ENCODE measurements at places on chromosomes 5 and 9.

- DNase-seq, result no peak
Observed at GRCh38 chr9:121354762-121355161, 15.3 kb downstream of the STOM start.

- no peak for DNase-seq
Observed at GRCh38 chr5:57931807-57932206, 449.2 kb upstream of the ACTBL2 start.

DNA sequence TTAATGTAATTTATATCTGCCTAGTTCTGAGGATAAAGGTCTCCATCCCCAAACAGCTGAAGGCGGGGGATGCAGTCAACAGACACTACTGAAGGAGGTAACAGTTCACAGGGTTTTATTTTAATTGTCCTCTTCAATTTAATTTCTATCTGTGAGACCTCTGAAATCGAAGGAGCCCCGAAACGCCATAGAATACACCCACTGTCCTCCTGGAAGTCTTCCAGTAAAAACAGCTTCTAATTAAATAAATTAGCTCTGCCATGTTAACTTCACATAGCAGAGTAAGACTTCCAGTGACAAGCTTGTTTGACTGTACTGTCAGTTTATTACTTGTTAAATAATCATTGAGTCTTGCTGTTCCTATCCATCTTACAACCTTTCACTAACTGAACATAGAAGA is 193.5 kb downstream of the SEC61B start:
- no peak for DNase-seq

- DNase-seq, result no peak
Observed at GRCh38 chr5:145990170-145990569, 53.8 kb downstream of the SH3RF2 start.

- DNase-seq, result no peak
Observed at GRCh38 chr9:132037458-132037857, 42.2 kb downstream of the MED27 start.

DNA sequence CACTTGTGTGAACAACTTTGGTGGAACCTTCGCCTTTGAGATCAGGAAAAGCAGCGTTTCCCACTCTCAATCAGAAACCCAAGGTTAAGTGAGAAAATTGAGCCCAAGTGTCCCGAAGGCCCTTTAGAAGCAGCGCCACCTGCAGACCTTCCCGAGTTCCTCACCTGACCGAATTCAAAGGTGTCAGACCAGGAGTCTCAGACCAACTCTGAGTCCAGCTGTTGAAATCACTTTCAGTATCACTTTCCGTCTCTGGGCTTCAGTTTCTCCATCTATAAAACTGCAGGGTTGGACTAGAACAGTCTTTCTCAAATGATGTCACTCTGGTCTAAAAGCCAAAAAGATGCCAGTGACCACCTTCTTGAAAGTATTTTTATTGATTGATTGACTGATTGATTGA is 31.7 kb upstream of the GRHPR start:
- no peak for DNase-seq

DNA sequence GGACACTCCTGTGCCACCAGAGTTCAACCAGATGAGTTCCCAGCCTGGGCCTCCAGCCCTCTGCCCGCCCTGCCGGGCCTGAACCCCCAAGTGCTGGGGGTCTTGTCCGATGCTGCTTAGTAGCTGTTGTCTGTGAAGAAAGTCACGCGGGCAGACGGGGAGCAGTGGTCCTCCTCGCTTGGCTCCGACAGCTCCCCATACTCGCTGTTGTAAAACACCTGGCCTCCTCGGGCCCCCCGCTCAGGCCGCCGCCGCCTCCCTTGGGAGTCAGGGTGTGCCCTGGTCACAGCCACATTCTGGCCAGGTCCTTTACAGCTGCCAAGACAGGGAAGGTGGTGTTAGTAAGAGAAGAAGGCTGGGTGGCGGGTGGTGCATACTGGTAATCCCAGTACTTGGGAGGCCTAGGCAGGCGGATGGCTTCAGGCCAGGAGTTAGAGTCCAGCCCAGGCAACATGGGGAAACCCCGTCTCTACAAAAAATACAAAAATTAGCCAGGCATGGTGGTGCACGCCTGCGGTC is 11.8 kb upstream of the SCGB3A1 start:
- DNase-seq, result no peak

- no peak for DNase-seq
Observed at GRCh38 chr5:134252671-134253070, 26.8 kb upstream of the PPP2CA start.

DNA sequence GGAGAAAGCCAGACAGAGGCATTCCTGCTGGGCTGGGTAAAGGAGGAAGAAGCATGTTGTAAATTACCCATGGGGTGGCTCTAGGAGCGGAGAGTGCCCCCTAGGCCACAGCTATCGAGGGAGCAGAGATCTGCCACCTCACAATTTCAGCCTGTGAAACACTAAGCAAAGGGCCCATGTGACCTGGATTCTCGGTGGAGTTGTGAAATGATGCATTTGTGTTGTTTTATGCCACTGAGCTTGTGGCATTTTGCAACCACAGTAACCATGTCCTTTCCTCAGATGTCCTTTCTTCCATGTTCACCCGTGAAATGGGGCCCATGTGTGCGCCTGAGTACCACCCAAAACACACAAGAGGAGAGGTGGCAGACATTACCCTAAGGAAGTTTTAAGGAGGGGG is 159.3 kb downstream of the SYK start:
- DNase-seq, result no peak

GRCh38 chr9:36609306-36609705 is 36.6 kb downstream of the MELK start:
- DNase-seq, result no peak

DNA sequence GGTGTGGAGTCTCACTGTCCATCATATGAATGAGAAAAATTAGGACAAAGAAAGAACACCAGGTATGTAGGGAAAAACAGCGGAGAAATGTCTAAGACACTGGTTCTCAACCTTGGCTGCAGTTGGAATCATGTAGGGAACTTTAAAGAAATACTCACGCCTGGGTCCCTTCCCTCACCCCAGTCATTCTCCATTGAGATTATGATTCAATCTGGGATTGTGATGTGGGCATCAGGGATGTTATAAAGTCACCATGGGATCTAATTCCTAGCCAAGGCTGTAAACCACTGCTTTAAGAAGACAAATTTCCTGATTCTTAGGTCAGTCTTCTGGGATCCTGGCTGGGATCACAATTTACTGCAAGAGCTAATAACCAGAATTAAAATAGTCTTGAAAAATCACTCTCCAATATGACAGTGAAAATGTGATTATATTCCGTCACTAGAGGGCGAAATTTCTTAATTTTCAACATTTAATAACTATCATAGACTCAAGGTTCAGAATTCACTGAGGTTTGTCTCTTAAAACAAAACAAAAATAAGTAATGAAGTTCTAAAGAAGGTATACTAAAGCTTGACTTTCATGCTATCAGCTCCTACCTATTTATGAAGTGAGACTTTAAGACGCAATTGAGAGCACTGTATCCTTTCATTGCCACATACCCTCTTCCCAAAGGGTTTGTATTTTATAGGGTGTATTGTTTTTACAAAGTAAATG is 60.5 kb downstream of the GLDC start:
- DNase-seq, result no peak

GRCh38 chr9:131487621-131488031 is 15.1 kb upstream of the POMT1 start:
- DNase-seq, result no peak

GRCh38 chr5:20323323-20323722 is 335.3 kb upstream of the CDH18 start:
- DNase-seq, result no peak

DNA sequence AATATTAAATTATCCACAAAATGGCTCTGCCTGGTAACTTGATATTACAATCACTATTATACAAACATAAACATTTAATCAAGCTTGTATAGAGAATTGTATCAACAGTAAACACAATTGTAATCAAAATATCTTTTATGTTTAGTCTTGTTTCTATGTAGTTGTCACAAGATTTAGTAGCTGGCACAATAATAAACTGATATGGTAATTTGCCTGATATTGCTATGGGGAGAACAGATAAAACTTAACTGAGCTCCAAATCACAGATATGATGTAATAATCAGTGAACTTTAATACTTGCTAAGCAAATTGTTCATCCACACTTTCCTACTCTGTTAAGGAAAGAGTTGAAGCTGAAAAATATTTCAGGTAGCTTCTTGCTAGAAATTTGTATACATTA is 189.8 kb downstream of the MPDZ start:
- no peak for DNase-seq

DNA sequence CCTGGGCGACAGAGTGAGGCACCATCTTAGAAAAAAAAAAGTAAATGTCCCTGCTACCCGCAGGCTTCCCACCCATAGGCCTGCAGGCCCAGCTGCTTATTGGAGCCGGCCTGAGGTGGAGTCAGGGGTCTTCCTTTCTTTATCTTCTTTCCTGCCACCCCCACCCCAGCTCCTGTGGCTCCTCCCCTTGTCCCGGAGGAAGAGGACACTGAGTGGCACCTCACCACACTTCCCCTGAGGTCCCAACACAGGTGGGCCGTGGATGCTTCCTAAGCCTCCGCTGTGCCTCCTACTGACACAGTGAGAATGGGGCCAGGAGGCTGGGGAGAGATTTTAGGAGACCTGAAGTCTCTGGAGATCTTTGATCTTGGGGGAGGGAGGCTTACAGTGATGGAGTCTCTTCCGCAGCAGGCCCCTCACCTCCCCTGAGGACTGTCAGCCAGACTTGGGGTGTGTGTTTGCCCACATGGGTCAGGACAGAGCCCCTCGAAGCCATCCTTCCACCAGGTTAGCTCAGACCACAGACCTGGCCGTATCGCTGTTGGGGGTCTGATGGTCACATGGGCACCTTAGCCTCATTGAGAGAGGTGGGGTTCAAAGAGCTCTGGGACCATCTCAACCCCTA is 135.4 kb upstream of the IER5L start:
- no peak for DNase-seq

- DNase-seq, result no peak
Observed at GRCh38 chr5:10854506-10855277, 93.7 kb upstream of the DAP start.

DNA sequence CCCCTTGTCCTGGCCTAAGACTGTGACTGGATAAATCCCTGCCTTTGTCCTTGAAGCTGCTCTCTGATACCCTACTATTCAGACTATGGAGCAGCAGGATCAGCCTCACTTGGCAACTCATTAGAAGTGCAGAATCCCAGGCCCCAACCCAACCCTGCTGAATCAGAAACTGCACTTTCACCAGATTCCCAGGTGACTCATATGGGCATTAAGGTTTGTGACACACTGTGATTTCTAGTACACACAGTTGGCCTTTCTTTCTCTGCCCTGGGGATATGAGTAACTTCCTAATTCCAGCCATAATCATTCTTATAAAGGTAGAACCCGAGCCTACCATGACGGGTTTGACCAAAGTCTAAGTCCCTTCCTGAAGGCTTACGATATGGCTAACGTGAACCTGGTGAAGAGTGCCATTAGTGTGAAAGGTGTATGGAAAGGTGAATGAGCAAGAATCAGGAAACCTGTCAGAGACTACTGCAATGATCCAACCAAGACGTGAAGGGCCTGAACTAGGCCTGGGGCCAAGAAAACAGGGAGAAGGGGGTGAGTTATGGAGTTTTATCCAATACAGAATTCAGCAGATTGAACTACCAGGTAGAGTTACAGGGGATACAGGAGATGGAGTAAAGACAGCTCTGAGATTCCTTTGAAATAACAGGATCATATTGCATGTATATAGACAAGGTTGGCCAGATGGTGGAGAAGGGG is 533.0 kb downstream of the BNC2 start:
- no peak for DNase-seq

DNA sequence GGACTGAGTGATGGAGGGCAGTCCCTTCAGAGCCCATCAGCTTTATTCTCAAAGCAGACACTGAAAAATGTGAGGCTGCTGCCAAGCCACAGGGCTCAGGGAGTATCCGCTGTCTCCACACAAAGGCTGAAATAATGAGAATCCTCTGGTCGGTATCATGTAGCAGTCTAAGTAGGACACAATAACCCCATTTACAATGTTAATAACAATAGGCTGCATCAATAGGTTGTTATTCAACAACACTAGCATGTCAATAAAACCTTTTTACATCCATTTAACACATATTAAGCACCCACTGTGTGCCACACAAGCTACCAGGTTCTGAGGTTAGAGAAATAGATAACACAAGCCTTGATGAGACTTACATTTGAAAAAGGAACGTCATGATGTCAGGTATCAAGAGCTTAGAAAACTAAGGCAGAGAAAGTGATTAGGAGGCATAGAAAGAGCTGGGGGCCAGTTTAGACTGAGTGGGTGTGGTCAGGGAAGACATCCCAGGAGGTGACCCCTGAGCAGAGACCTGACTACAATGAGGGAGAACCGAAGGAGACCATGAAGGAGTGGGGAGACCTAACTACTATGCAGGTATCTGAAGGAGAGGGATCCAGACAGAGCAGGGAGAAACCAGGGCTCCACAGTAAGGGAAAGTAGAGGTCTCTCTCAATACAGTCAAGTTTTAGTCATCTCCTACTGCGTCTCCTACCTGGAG is 140.1 kb upstream of the GRIA1 start:
- no peak for DNase-seq

- DNase-seq, result no peak
Observed at GRCh38 chr9:107177243-107177839, 105.7 kb upstream of the RAD23B start.

GRCh38 chr5:179758955-179759354 is 26.3 kb downstream of the MAML1 start:
- DNase-seq, result no peak

- peak; percentile 58 for DNase-seq
Observed at GRCh38 chr9:5851445-5851844, 18.5 kb upstream of the ERMP1 start.

GRCh38 chr5:99449786-99450185 is 521.0 kb upstream of the CHD1 start:
- DNase-seq, result no peak

- no peak for DNase-seq
Observed at GRCh38 chr5:9838916-9839315, 208.8 kb upstream of the TAS2R1 start.

All from stimulated activated CD4-positive, alpha-beta T cell treated with anti-CD3 and anti-CD28 coated beads, Interleukin-1b, Interleukin-23, amount 100 ng/mL, for 48 hours (primary cell).